ENCODE measurements at places on chromosomes 3 and 15.
A peak's percentile ranks its signal among the peaks of the same experiment; 100 is the strongest.

DNA sequence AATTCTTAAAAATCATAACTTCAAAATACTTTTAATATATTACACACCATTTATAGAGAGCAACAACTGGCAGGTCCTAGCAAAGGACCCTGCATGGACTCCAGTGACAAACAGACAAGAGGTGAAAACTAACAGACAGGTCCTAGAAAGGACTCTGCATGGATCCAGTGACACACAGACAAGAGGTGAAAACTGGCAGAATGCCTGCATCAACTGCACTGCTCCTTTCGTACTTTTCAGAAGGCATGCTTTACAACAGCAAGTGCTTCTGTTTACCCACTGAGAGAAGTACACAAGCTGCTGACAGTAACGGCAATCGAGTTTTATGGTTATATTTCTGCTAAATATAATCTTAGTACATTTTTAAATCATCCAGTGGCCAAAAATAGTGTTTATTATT is 24.3 kb upstream of the GP5 start:
- DNase-seq: no peak

DNA sequence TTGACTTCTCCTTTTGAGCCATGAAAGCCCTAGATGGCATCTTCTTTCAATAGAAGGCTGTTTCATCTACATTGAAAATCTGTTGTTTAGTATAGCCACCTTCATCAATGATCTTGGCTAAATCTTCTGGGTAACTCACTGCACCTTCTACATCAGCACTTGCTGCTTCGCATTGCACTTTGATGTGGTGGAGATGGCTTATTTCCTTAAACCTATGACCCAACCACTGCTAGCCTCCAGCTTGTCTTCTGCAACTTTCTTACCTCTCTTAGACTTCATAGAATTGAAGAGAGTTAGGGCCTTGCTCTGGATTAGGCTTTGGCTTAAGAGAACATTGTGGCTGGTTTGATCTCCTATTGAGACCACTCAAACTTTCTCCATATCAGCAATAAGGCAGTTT is 189.8 kb downstream of the PLCL2 start:
- DNase-seq: no peak

- DNase-seq: no peak
Observed at GRCh38 chr3:68162644-68163043, 508.2 kb upstream of the SUCLG2 start.

GRCh38 chr15:76309601-76310330 is 1.5 kb downstream of the ETFA start:
- DNase-seq: no peak

- no peak for DNase-seq
Observed at GRCh38 chr3:119349354-119350041, 55.3 kb downstream of the ARHGAP31 start.

DNA sequence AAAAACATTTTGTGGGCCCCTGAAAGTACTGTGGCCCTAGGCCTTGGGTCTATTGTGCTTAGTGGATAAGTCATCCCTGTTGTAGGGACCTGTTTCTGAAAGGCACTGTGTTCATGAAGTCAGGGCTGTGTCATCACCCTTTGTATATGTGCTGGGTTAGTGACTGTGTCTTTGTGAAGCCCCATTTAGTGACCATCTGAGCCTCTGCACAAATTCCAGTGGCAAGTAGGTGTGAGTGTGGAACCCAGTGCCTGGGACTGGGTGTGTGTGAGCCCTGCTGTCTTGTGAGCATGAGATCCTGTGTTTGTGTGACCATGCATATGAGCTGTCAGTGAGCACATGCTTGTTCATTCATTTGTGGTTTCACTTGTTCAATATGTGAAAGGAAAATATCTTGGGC is 1.2 kb upstream of the HYAL1 start:
- no peak for DNase-seq

- DNase-seq: peak; percentile 32
Observed at GRCh38 chr15:85282504-85283115, 97.8 kb upstream of the AKAP13 start.

- DNase-seq: no peak
Observed at GRCh38 chr15:27234593-27234992, 263.6 kb downstream of the GABRG3 start.

- no peak for DNase-seq
Observed at GRCh38 chr3:14852058-14852594, 33.4 kb downstream of the FGD5 start.

DNA sequence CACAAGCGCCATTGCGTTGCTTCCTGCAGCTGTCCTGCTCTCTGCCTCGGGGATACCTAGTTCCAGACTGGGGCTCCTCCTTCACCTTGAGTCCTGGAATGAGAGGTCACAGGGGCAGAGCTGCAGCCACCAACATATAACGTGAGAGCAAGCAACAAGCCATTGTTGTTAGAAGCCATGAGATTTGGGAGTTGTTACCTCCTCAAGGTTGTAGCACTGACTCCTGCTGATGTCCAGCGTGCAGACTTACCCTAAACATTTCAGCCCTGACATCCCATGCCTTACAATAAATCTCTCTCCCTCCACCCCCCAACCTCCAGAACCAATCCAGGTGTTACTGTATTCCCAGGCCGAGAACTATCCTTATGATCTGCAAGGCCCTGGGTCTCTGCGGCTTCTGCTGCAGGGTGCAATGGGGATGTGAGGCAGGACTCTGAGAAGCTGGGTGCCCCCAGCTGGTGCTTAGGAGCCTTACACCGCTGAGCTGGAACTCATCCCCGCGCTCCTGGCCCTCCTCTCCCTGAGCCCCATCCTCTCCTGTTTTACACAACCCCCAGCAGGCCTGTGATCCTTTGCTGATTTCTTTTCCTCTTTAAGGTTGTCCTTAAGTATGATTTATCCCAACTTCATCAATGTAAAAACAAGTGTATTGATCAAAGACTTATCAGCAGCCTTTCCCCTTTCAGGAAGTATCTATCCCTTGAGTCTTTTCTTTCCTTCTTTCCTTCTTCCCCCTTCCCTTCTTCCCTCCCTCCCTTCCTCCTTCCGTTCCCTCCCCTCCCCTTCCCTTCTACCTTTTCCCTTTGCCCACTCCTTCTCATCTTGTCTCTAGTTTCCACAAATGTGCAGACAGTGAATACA is 84.2 kb upstream of the ABHD2 start:
- no peak for DNase-seq

GRCh38 chr3:118772547-118773011 is 262.1 kb downstream of the IGSF11 start:
- DNase-seq: no peak

DNA sequence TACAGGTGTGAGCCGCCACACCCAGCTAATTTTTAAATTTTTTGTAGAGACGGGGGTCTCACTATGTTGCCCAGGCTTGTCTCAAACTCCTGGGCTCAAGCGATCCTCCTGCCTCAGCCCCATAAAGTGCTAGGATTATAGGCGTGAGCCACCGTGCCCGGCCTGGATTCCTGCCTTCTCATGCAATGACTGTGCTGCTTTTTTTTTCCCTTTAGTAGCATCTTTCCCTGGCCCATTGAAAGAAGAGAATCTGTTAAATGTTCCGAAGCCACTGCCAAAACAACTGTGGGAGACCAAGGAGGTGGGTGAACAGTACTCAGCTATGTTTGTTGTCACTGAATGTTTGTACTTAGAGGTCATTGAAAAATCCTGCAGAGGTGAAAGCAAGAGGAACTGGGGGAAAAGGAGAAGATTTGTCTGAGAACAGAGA is 88.0 kb downstream of the CRTC3 start:
- DNase-seq: no peak

DNA sequence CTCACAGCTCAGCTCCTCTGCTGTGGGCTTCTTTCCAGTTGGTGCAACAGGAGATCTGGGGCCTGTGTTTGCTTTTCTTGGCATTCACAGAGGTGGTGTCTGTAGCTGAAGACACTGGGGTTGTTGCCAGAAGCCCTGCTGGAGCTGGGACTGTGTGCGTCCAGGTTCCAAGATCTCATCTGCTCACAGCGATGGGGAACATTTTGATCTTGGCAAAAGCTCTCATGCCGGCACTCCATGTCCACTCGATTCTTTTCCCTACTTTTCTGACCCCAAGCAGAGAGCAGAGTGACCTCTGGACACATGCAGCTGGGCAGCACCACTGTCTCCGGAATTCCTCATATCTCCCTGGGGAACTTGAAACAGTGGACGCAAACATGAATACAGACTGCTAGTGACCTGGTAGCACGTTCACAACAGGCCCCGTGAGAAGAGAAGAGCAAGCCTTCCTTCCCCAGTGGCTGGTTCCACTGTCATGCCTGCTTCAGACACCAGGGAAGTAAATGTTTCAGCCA is 36.1 kb upstream of the MECOM start:
- no peak for DNase-seq

DNA sequence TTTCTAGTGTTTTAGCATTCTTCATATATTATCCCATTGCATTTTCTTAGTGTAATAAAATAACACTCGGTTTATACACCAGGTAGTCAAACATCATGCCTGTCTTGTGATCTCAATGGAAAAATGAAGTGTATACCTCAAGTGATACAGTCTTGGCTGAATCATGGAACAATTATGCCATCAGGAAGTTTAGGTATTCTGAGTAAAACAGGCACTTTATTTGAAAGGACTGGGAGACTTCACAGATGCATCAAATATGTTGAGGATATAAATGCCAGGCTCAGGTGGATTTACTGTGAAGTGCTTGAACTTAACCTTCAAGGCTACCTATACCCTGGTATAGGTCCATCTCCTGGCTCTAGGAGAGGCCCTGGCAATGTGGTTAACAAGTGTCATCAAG is 8.5 kb downstream of the TGFBR2 start:
- DNase-seq: no peak

GRCh38 chr3:168123201-168124176 is 27.8 kb upstream of the GOLIM4 start:
- no peak for DNase-seq

DNA sequence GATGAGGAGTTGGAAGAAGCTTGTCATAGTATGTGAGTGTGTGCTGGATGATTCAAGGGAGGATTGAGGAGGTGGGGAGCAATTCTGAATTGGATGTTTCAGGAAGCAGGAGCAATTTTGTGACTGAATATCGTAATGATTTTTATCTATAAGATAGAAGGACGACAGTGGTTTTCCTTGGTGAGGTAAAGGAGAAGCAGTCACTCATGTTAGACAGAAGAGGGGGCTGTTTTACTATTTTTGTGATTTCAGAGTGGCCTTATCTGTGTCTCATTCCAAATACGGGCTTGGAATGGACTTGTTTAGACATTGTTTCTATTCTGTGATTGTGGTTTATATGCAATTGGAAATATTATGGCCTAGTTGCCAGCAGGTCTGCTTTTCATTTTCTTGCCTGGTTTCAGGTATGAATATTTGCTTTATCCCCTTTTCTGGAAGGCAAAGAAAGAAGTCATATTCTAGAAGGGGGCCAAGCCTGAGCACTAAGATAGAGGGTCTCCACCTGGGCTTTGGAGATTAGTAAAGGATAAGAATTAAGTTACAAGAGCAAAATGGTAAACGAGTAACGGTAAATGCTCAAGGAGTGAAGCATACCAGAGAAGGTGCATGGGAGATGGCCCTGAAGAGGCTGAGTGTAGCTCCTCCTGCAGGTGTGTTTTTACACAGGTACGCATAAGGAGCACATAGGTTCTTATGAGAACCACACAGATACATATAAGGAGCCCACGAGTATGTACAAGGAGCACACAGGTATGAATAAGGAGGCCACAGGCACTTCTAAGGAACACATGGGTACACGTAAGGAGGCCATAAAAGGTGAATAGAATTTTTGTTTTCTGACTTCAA is 124.6 kb upstream of the KCNAB1 start:
- peak; percentile 14 for DNase-seq

DNA sequence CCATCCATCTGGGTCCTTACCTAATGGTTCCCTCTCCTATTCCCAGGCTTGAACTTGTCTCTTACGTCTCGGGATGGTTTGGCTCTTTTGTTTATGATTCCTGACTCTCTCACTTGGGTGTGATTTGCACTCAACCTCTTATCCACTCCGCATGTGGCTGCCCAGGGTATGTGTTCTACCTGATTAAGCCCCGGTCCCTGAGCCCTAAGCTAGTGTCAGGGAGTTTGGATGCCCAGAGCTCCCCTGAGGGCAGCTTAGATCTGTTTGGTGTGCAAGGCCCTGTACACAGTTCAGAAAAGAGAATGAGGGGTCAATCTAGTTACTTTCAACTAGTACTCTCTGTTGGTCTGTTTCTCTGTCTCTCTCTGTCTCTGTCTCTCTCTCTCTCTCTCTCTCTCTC is 15.9 kb upstream of the STARD5 start:
- no peak for DNase-seq

- no peak for DNase-seq
Observed at GRCh38 chr3:63972196-63972595, 51.1 kb downstream of the PSMD6 start.

GRCh38 chr3:80564391-80564790 is 796.6 kb upstream of the ROBO1 start:
- DNase-seq: no peak

- no peak for DNase-seq
Observed at GRCh38 chr15:90058308-90058707, 44.0 kb downstream of the IDH2 start.

DNA sequence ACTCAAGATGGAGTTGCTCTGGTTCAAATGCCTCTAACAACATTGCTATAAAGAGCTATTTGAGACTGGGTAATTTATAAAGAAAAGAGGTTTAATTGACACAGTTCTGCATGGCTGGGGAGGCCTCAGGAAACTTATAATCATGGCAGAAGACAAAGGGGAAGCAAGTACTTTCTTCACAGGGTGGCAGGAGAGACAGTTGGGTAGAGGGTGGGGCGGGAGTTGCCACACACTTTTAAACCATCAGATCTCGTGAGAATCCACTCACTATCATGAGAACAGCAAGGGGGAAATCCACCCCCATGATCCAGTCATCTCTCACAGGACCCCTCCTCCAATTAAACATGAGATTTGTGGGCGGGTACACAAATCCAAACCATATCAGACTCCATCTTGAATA is 30.7 kb downstream of the MAP2K5 start:
- DNase-seq: no peak

DNA sequence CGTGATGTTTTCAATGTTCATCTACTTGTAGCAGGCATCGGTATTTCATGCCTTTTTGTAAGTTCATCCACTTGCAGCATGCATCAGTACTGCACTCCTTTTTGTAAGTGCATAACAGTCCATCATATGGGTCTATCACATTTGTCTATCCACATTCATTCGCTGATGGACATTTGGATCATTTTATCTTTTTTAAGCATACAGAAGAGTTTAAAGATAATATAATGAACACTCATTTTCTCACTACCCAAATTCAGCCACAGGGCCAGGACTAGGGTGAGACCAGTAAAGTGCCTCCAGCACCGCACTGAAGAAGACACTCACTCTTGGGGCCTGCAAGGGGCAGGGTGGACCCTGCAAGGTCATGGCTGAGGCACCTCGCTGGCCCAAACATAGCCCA is 309.6 kb downstream of the UACA start:
- DNase-seq: no peak

DNA sequence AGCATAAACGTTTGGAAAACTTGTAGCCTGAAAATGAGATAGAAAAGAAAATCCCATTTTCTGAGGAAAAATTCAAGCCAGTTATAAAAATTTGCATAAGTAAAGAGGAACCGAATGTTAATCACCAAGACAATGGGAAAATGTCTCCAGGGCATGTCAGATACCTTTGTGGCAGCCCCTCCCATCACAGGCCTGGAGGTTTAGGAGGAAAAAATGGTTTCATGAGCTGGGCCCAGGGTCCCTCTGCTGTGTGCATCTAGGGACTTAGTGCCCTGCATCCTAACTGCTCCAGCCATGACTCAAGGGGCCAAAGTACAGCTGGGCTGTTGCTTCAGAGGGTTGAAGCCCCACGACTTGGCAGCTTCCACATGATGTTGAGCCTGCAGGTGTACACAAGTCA is 153.1 kb downstream of the TAFA4 start:
- no peak for DNase-seq
